ENCODE measurements at places on chromosomes 11 and 22.

DNA sequence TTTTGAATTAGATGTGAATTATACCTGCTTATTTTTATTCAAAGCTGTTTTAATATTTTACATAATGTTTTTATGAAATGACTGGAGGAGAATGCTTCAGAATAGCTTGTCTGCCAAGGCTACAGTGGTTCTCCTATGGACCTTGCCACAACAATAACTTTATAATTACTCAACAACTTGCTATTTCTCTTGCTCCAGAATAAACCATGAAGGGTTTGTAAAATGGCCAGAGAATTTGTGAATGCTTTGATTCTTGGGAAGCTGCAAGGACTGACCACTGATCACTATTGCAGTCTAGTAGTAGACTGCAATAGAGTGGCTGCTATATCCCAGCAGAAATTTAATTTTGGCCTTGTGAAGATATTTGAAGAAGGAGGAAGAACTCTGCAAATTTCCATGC is 199.7 kb downstream of the FAT3 start:
- H3K4me1 ChIP-seq: peaks cover 7% of the 10 kb centered on the region
- no peak for DNase-seq
- no peaks in the 10 kb centered on the region for H3K36me3 ChIP-seq

DNA sequence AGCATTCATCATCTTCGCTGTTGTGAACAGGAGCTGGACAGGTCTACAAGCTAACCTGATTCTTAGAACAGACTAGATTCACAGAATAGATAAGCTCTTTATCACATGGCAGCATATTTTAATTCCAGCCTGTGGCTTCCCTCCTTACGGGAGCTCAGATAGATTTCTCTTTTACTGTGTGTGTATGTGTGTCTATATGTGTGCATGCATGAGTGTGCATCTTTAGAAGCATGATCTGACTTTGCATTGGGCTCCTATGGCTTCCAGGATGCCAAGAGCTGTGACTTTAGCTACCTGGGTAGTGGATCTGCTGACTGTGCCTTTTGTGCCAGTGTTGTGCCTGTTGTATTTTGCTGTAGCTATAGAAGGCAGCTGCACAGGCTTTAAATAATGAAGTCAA is 44.3 kb downstream of the ZNRF3 start:
- H3K4me1 ChIP-seq: peaks cover 72% of the 10 kb centered on the region
- DNase-seq: no peak
- no peaks in the 10 kb centered on the region for H3K36me3 ChIP-seq

- peak overlapping the region; percentile 73 for H3K4me3 ChIP-seq
- peaks cover 16% of the 10 kb centered on the region for H3K27me3 ChIP-seq
- H3K4me1 ChIP-seq: peaks cover 26% of the 10 kb centered on the region
- H3K36me3 ChIP-seq: no peaks in the 10 kb centered on the region
- DNase-seq: no peak
Measured at GRCh38 chr11:57458060-57458409, 2.3 kb upstream of the RTN4RL2 start.

DNA sequence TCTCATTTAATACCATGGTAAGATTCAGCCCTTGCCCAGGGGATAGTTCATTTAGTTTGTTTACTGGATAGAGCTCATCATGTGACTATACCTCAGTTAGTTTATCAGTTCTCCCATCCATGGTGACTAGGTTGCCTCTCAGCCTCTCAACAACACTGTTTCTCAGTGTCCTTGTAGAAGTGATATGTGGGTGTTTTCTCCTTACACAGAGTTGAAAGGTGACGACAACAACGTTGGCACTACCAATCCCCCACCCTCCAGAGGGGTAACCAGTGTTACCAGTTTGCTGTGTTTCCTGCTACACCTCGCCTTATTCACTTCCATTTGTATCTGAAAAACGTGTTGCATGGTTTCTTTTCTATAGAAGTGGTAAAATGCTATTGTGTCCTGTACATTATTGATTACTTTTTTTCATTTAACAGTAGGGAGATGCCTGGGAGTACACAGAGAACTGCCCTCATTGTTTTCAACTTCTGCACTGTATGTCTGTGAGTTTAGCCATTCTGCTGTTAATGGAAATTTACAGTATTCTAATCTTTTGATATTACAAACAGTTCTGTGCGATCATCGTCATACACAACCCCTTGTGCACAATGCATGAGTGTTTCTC is 11.6 kb downstream of the NEAT1 start:
- DNase-seq: no peak
- H3K36me3 ChIP-seq: peaks cover 39% of the 10 kb centered on the region
- H3K27me3 ChIP-seq: no peaks in the 10 kb centered on the region
- H3K4me1 ChIP-seq: peaks cover 50% of the 10 kb centered on the region
- peak overlapping the region; percentile 24 for H3K27ac ChIP-seq

DNA sequence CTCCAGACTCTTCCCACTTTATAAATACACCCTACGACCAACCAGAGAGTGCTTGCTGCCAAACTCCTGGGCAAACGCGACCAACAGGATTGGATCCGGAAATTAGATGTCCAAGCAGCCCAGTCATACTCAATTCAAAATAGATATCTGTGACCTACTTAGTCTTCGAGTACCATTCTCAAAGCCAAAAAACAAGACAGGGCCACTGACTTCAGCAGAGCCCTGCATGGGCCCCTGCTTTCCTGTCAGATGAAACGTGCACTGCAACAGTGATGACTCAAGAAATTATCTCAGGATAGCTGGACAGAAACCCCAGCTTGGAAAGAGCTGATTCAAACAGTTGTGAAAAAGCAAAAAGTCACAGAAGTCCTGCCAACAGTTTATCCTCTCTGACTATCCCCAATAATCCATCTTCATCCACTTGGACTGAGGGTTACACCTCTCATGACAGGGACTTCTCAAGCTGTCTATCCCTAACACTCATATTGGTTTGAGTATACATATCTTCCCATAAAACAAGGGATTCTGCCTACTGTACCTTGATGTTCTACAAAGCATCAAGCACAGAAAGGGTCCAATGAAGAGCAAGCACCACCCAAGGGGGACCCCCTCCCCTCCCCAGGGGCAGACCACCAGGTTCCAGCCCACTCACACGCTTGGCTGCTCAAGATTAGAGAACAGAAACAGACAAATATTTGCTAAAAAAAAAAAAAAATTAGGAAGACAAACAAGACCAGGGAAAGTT is 17.4 kb downstream of the SMCO4 start:
- H3K4me1 ChIP-seq: peaks cover 48% of the 10 kb centered on the region
- no peak overlapping the region for H3K27ac ChIP-seq
- no peaks in the 10 kb centered on the region for H3K36me3 ChIP-seq
- no peak overlapping the region for H3K4me3 ChIP-seq
- no peaks in the 10 kb centered on the region for H3K27me3 ChIP-seq

- H3K27ac ChIP-seq: peak overlapping the region; percentile 88
- H3K36me3 ChIP-seq: peaks cover 30% of the 10 kb centered on the region
- H3K4me3 ChIP-seq: peak overlapping the region; percentile 15
Measured at GRCh38 chr11:12200279-12200990, 90.0 kb downstream of the MICAL2 start.

- no peaks in the 10 kb centered on the region for H3K27me3 ChIP-seq
- H3K4me1 ChIP-seq: peaks cover 37% of the 10 kb centered on the region
- H3K27ac ChIP-seq: peak overlapping the region; percentile 73
- peak overlapping the region; percentile 95 for H3K4me3 ChIP-seq
Measured at GRCh38 chr22:24156141-24156912, 25.0 kb upstream of the SUSD2 start.

- DNase-seq: no peak
- no peaks in the 10 kb centered on the region for H3K27me3 ChIP-seq
- H3K4me1 ChIP-seq: peaks cover 65% of the 10 kb centered on the region
- peaks cover 23% of the 10 kb centered on the region for H3K36me3 ChIP-seq
Measured at GRCh38 chr22:46114518-46115387, 35.6 kb upstream of the PPARA start.

GRCh38 chr11:88315981-88316441 is 21.5 kb downstream of the CTSC start:
- H3K4me1 ChIP-seq: peaks cover 50% of the 10 kb centered on the region
- H3K4me3 ChIP-seq: no peak overlapping the region
- H3K27me3 ChIP-seq: no peaks in the 10 kb centered on the region
- H3K27ac ChIP-seq: no peak overlapping the region
- H3K36me3 ChIP-seq: no peaks in the 10 kb centered on the region

- no peak overlapping the region for H3K4me3 ChIP-seq
- peaks cover 45% of the 10 kb centered on the region for H3K36me3 ChIP-seq
- peak overlapping the region; percentile 79 for H3K27ac ChIP-seq
- H3K27me3 ChIP-seq: no peaks in the 10 kb centered on the region
Measured at GRCh38 chr11:70133771-70134335, 55.7 kb downstream of the ANO1 start.

DNA sequence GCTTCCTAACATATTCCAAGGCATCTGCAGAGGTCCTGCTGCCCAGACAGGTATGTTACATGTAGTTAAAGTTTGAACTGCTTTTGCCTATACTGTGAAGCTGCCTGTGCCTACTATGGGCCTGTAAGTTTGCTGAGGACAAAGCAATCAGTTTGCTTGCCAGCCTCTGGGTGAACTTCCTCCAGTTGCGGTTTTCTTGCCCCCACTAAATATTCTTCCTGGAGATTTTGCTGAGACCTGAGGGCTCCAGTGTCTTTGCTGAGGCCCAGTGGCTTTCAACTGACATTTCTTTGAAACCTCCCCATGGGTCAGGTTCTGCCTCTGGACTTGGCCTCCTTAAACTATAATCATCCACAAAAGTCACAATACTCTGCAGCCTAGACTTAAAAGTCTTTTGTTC is 29.6 kb upstream of the MMP20 start:
- no peak for DNase-seq
- H3K4me3 ChIP-seq: no peak overlapping the region
- H3K27me3 ChIP-seq: no peaks in the 10 kb centered on the region
- H3K36me3 ChIP-seq: no peaks in the 10 kb centered on the region

DNA sequence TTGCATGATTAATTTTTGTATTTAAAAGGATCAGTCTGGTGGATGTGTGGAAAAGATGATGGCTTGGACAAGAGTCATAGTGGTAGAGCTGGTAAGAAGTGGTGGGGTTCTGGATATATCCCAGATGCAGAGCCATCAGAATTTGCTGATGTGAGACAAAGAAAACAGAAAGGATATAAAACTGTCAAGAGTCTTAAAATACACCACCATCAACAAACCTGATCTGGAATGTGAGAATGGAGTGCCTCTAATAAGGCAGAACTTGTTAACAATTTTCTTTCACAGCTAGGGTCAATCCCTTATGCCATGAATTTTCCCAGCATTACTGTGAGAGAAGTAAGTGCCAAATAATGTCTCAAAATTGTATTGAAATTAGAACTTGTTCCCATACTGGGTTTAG is 215.4 kb downstream of the METTL15 start:
- H3K4me1 ChIP-seq: no peaks in the 10 kb centered on the region
- H3K4me3 ChIP-seq: no peak overlapping the region
- no peak for DNase-seq
- H3K36me3 ChIP-seq: no peaks in the 10 kb centered on the region
- H3K27me3 ChIP-seq: no peaks in the 10 kb centered on the region

- H3K27ac ChIP-seq: peak overlapping the region; percentile 58
- DNase-seq: peak; percentile 14
- no peaks in the 10 kb centered on the region for H3K27me3 ChIP-seq
Measured at GRCh38 chr11:26947379-26947844, 46.5 kb upstream of the FIBIN start.

GRCh38 chr11:70367071-70367470 is 31.3 kb upstream of the CTTN start:
- H3K4me3 ChIP-seq: no peak overlapping the region
- H3K4me1 ChIP-seq: peaks cover 31% of the 10 kb centered on the region
- H3K27ac ChIP-seq: no peak overlapping the region
- no peaks in the 10 kb centered on the region for H3K27me3 ChIP-seq
- DNase-seq: no peak

DNA sequence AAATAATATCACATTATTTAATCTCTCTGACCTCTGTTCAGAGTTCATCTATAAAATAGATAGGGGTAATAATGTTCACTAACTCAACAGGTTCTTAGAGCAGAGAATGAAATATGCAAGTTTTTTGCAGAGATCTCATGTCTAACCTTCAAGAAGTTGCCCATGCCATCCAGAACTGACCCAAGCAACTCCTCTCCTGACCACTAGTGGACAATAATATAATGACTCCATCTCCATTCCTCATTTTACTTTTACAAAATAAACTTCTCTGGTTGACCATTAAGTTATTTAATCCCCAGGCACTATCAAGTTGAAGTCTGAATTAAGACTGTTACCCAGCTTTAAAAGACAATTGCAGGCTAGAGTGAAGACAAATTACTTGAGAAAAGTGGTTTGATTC is 382.6 kb downstream of the KCNA4 start:
- no peaks in the 10 kb centered on the region for H3K27me3 ChIP-seq
- no peak for DNase-seq
- H3K36me3 ChIP-seq: no peaks in the 10 kb centered on the region
- H3K4me1 ChIP-seq: no peaks in the 10 kb centered on the region
- no peak overlapping the region for H3K27ac ChIP-seq

DNA sequence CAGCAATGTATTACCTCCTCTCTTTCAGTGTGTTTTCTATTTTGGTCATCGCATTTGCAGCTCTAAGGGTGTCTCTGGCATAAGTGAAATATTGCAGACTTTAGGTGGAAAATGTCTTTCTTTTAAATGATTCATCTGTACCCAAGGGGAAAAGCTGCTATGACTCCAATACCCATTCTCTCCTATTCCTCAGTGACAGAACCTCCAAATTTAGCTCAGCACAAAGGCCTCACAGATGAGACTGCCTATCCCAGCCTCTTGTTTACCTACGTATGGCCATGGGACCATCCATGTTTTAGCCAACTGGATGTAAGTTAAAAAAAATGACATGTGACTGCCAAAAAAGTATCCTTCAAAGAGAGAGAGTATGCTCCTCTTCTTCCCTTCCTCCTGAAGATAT is 7.9 kb downstream of the MTMR2 start:
- H3K4me1 ChIP-seq: peaks cover 43% of the 10 kb centered on the region
- no peaks in the 10 kb centered on the region for H3K36me3 ChIP-seq
- DNase-seq: no peak
- no peak overlapping the region for H3K4me3 ChIP-seq
- no peaks in the 10 kb centered on the region for H3K27me3 ChIP-seq

DNA sequence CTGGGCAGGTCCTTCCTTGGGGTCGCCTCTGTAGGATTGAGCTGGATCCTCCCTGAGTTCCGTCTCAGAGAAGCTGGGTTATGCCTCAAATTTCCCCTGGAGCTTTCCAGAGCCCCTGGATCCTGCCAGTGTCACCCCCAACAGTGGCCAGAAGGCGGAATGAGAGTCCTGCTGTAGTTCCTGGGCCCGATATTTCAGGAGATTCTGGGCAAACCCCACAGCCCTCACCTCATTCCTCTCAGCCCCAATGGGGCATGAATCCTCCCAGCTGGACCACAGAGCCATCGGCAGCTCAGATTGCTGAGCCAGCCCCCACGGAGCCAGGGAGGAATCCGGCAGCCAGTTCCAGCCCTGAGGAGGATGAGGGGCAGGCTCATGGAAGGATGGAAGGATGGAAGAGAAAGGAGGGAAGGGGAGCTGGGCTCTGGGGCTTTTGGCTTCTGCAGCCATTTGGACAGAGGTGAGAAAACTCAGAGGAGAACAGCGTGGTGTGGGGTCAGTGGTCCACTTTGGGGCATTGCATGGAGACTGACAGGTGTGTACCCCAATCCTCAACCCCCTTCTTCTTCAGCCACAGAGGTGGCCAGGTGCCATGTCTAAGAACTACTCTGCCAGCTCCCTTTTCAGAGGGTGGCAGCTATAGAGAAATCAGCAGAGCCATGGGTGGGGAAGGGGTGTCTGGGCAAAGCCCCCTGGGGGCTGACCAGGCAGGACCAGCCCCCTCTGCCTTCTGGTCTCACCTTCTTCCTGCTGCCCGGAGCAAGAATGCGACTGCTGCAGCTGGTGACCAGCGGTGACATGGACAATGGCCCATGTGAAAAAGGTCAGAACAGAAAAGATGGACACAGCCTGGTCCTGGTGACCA is 867.6 kb downstream of the TBC1D22A start:
- H3K27me3 ChIP-seq: no peaks in the 10 kb centered on the region
- no peak overlapping the region for H3K4me3 ChIP-seq
- no peaks in the 10 kb centered on the region for H3K36me3 ChIP-seq
- H3K4me1 ChIP-seq: no peaks in the 10 kb centered on the region
